Stomach (tissue), 19 donors: ENCODE measurements at places on chromosomes 1 and 21.
A peak's percentile ranks its signal among the peaks of the same experiment; 100 is the strongest.

- DNase-seq: no peak
Measured at GRCh38 chr1:151289991-151290708, 8.1 kb downstream of the ZNF687 start.

GRCh38 chr1:97190326-97190725 is 468.7 kb downstream of the PTBP2 start:
- DNase-seq: no peak

- DNase-seq: no peak
Measured at GRCh38 chr1:235160383-235160956, 580 bp downstream of the RBM34 start.

GRCh38 chr21:46443910-46444309 is 14.8 kb upstream of the DIP2A start:
- DNase-seq: no peak

- no peak for DNase-seq
Measured at GRCh38 chr21:34536311-34536710, 24.3 kb upstream of the KCNE1 start.

GRCh38 chr1:221706876-221707582 is 34.9 kb downstream of the DUSP10 start:
- DNase-seq: no peak

GRCh38 chr1:234546890-234547788 is 62.8 kb downstream of the IRF2BP2 start:
- DNase-seq: no peak

DNA sequence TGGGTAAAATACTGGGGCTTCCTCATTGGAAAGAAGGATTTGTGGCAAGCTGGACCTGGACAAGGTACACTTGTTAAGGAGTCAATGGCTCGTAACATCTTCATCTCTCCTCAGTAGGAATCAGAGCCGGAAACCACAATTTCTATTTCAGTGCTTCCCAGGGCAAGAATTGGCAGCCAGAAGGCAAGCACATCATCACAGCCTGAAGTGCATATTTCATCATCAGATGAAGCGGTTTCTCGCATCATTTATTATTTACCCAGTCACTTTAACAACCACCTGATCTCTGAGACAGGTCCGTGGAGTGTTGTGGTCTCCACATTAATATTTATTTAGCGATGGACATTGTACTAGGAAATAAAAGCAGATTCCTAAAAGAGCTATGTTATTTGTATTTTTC is 55.0 kb downstream of the KCNJ15 start:
- DNase-seq: no peak

DNA sequence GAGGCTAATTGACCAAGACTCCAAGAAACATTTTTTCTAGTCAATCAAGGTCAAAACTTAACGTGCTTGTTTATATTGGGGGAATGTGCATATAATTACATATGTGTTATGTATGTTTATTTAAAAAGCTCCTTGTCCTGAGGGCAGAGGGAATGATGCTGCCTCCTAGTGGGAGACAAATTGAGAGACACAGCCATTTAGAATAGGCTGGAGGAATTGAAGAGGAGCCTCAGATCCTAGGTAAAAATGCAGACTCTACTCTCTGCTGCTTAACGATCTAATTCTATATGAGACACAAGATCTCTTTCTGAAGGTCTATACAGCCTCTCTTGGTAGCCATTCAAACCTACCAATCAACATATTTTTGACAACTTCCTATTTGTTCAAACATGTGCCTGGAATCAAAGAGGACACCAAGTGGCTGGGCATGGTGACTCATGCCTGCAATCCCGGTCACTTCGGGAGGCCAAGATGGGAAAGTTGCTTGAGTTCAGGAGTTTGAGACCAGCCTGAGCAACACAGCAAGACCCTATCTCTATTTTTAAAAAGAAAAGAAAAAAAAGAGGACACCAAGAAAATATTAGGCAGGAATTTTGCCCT is 136.6 kb upstream of the ZNF648 start:
- no peak for DNase-seq

DNA sequence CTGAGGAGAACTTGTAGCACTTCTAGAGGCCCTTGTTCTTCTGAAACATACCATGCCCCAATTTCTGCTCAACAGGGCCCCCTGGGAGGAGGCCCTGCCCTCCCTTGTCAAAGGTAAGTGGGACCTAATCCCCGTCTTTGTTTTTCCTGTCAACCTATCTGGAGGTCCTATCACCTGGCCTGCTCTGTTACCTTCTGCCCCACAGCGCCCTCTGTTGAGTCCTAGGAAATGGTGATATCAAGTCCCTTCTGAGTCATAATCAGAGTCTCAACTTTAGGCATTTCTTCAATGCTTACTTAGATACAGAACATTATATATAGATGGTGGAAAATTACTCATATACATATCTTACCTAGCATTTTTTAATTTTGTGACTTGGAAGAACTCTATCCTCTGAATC is 28.2 kb upstream of the FCRL4 start:
- DNase-seq: peak; percentile 18
